Activated CD8-positive, alpha-beta T cell treated with anti-CD3 and anti-CD28 coated beads, Interleukin-2, amount 10 ng/mL, durations not matched to agents 7 days and 5 days (primary cell): ENCODE measurements at places on chromosomes 7 and 10. TPM values are rescaled to one million over a fixed set of nuclear protein-coding genes. Genes with fewer than 3 reads are reported as not detected.
A peak's percentile ranks its signal among the peaks of the same experiment; 100 is the strongest.

Gene RPEL1
- 0.16 TPM for total RNA-seq

Gene TMEM120A
- 15.9 TPM for total RNA-seq

Gene LOXL4
- total RNA-seq, result not detected

Gene TRIL
- not detected for total RNA-seq

Gene CDHR3
- total RNA-seq, result 0.31 TPM

Gene H2BK1
- total RNA-seq, result not detected

DNA sequence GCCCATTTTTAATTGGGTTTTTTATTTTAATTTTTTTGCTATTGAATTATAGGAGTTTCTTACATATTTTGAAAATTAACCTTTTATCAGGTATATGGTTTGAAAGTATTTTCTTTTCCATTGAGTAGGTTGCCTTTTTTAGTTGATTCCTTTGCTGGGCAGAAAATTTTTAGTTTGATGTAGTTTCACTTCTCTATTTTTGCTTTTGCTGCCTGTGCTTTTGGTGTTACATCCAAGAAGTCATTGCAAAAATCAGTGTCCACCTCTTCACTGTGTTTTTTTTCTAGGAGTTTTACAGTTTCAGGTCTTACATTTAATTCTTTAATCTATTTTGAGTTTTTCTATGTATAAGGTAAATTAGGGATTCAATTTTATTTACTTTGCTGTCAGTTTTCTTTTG, 129.8 kb upstream of the FERD3L start:
- DNase-seq, result no peak

GRCh38 chr7:74464931-74465886, 11.5 kb downstream of the GTF2IRD1 start:
- DNase-seq, result no peak

DNA sequence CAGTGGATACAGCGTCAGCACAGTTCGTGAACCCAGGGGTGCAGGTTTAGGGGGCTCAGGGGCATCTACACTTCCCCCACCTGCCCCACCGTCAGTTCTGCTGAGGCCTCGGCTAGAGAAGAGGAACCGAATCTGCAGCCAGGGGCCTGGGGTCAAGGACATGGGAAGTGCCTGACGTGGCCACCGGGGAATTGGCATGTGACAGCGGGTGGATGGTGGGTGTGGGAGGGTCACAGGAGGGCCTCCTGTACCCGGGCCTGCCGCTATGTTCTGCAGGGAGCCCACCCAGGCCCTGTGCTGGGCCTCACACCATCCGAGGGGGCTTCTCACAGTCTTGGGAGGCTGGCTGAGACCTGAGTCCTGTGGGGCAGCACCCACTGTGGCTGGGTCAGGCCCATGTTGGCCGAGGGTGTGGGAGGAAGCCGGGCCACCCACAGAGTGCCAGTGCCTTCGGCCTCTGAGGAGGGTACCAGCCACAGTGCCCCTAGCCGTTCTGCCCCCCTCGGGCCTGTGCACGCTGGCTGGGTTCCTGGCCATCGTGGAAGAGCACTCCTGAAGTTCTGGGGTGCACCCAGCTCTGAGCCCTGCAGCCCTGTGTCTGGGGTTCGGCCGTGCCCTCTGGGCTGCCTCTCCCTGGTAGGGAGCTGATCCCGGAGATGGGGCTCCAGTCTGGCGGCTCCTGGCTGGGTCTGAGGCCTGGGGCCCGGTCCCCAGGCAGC, 5.9 kb downstream of the TTYH3 start:
- DNase-seq, result no peak

DNA sequence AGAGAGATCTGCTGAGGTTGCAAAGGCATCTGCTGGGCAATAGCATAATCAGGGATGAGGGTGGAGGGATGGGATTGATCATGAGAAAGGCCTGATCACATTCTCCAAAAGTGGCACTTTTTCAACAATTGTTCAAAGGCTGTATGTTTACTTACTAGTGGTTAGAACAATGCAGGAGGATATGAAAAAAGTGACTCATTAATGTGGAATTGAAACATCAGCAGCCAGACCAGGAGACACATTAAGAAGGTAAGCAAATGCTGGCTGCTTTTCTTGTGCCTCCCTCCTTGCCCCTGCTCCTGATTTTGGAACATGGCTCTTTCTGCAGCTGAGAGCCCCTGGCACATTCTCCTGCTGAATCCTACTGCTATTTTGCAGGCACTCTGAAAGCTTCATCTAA, 63.5 kb downstream of the FAM204A start:
- DNase-seq, result no peak

GRCh38 chr7:6106140-6106904, 75.1 kb downstream of the ANKRD61 start:
- peak; percentile 55 for DNase-seq

DNA sequence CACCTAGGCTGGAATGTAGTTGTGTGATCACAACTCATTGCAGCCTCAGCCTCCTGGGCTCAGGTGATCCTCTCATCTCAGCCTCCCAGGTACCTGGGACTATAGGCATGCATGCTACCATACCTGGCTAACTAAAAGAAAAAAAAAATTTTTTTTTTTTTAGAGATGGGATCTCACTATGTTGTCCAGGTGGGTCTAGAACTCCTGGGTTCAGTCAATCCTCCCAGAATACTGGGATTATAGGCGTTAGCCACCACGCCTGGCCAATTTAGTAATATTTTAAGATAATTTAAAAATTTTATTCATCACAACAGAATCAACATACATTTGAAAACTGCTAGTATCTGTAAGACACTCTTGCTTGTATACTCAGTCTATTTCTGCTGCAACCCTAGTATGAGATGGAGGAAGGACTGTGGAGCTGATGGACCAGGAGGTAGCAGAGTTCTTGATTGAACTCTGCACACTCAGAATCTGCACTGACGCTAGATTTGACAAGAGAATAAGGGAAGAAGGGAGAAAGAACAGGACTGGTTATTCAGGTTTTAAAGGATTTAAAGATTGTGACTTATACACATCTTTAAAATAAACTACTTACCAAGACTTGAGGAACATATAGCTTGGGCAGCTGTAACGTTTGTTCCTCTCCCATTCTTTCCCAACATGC, 57.6 kb downstream of the VCL start:
- no peak for DNase-seq

GRCh38 chr7:45028138-45028919, 28.3 kb downstream of the CCM2 start:
- DNase-seq, result no peak

GRCh38 chr10:100687143-100688003, 58.0 kb upstream of the PAX2 start:
- no peak for DNase-seq

DNA sequence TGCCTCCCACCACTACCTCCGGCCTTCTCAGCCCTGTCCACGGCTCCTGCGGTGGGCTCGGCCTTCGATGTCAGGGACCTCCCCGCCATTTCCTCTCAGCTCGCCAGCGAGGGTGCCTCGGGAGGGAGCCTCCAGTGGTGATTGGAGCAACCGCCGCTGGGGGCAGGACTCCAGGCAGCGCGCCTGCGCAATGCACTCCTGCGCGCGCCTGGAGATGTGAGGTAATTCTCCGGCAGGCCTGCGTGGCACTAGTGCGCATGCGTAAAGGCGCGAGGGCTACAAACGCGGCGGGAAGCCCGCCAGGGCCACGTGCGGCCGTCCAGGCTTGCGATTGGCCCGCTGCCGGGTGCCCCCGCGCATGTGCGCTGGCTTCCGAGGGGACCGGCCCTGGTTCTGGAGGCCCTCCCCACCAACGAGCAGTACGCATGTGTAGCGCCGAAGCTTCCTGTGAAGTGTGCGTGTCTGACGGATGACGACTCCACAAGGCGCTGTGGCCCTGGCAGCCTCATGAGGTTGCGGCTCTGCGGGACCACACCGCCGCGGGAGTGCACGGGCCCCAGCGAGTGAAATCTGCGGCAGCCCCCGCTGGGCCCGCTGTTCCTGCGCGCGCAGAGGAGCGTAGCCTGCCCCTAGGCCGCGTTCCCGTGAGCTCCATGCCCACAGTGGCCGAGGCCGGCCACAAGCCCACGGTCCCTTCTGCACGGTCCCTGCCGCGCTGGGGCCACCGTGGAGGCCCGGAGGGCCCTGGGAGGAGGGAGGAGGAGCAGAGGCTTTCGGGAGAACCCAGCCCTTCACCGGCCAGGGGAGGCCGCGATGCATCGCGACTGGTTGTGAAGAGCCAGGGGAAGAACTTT, at the start of gene SYCE1:
Gene SYCE1, minus strand, starts transcription at position 143 of the 854 bp plus-strand sequence. Its CDS starts 54 bp downstream, at position 89.
- DNase-seq, result no peak
